Pancreas (tissue), 10 donors: ENCODE measurements at places on chromosomes 11 and 22. TPM values are rescaled to one million over a fixed set of nuclear protein-coding genes. Genes with fewer than 3 reads are reported as not detected.

- no peak overlapping the region for H3K27ac ChIP-seq
- DNase-seq, result no peak
- no peak overlapping the region for H3K4me3 ChIP-seq
- H3K27me3 ChIP-seq, result no peaks in the 10 kb centered on the region
- H3K36me3 ChIP-seq, result no peaks in the 10 kb centered on the region
Measured at GRCh38 chr22:36863281-36863680, 2.5 kb downstream of the NCF4 start.

- no peak overlapping the region for H3K27ac ChIP-seq
- H3K36me3 ChIP-seq, result no peaks in the 10 kb centered on the region
- no peak for DNase-seq
- H3K4me1 ChIP-seq, result no peaks in the 10 kb centered on the region
Measured at GRCh38 chr11:32094923-32095322, 4.0 kb downstream of the RCN1 start.

DNA sequence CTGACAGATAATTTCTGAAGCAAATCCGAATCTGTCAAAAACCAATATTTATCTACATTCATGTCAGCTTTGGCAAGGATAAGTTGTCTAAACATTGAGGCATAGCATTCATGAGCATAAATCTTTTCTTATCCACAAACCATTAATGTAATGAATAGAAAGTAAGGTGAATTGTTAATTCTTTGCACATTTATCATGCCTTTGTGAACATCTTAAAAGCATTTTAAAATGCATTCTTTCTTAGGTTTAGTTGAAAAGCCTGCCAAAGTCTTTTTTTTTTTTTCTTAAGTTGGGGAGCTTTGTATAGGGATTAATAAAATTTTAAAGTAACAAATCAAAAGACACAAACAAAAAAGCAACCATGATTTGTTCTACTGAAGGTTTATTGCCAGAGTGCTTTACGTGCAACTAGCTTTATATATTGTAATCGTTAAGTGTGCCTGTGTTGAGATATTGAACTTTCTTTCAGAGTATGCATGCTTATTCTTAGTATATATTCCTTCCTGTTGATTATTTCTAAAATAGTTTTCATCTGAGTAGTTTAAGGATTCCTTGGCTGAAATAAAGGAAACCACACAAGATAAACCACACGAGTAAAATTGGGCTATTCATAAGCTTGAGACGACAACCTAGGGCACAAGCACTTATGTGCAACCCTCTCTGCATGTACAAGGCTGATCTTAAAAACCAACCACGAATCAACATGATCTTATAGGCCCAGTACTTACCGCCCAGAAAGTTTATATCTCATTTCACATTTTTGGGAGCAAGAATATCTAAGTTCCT, 1110.9 kb upstream of the CNTN5 start:
- H3K27ac ChIP-seq, result no peak overlapping the region
- H3K36me3 ChIP-seq, result no peaks in the 10 kb centered on the region
- H3K27me3 ChIP-seq, result no peaks in the 10 kb centered on the region
- DNase-seq, result no peak

DNA sequence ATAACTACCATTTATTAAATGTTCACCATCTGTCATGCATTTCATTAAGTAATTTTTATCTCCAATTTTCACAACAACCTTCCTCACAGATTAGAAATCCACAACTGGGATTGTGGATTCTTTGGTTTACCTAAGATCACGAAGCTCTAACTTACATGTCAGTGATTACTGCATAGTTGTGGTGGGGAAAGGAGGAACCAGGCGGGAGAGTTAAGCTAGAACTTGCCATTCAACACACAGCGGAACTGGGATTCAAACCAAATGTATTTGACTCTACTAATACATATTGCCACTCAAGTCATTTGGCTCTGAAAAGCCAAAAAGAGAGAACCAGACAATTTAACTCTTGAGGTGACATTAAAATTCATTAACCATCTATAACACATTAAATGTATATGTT, 10.4 kb upstream of the LAYN start:
- no peaks in the 10 kb centered on the region for H3K36me3 ChIP-seq
- no peak for DNase-seq
- no peak overlapping the region for H3K4me3 ChIP-seq

GRCh38 chr22:20271114-20271994, 3.2 kb upstream of the RTN4R start:
- peak; percentile 74 for DNase-seq
- no peaks in the 10 kb centered on the region for H3K4me1 ChIP-seq
- no peak overlapping the region for H3K27ac ChIP-seq
- no peaks in the 10 kb centered on the region for H3K36me3 ChIP-seq

- no peaks in the 10 kb centered on the region for H3K36me3 ChIP-seq
- no peaks in the 10 kb centered on the region for H3K4me1 ChIP-seq
- DNase-seq, result no peak
- no peaks in the 10 kb centered on the region for H3K27me3 ChIP-seq
- peak within 1 kb of the TSS; percentile 10 for H3K27ac ChIP-seq
- H3K4me3 ChIP-seq, result peak within 1 kb of the TSS; percentile 21
Measured at GRCh38 chr11:104897891-104898684, at the start of gene CASP12. Gene CASP12 (minus strand): TSS chr11:104898460.

- no peak for DNase-seq
- H3K27me3 ChIP-seq, result no peaks in the 10 kb centered on the region
- H3K4me1 ChIP-seq, result no peaks in the 10 kb centered on the region
- no peak overlapping the region for H3K27ac ChIP-seq
Measured at GRCh38 chr22:29503811-29504372, 23.9 kb downstream of the NEFH start.

DNA sequence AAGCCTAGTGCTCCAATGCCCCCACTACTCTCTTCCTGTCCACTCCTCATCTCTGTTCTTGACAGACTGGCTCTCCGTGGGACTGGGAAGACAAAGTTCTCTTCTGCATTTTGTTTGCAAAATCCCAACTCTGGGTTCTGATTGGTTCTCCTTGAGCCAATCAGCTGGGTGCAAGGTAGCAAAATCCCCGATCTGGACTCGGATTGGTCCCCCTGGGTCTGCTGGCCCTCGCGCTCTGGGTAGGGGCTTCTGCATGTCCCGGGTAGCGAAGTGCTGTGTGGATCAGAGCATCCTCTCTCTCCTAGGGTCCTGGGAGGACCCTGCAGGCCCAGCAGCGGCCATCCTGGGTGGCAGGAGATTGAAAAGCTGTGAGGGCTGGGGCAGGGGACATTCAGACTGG, 22.3 kb upstream of the A4GALT start:
- H3K27me3 ChIP-seq, result no peaks in the 10 kb centered on the region
- H3K4me3 ChIP-seq, result no peak overlapping the region
- H3K36me3 ChIP-seq, result no peaks in the 10 kb centered on the region
- no peaks in the 10 kb centered on the region for H3K4me1 ChIP-seq

DNA sequence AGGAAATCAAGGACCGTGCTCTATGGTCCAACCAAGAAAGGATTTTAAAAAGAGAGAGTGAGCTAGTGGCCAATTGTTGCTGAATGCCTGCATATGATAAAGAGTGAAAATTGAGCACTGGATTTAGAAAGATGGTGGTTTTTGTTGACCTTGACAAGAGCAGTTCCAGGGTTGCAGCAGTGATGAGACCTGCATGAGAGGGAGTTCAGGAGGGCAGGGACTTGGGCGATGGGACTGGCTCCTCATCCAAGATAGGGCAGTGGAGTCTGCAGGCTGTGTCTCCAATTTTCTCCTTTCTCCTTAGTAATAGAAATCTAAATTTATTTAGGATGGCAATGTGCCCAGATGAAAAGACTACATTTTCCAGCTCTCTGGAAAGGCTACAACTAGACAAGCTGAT, 94.0 kb upstream of the B3GAT1 start:
- H3K4me3 ChIP-seq, result no peak overlapping the region
- no peaks in the 10 kb centered on the region for H3K27me3 ChIP-seq
- no peak overlapping the region for H3K27ac ChIP-seq
- H3K36me3 ChIP-seq, result no peaks in the 10 kb centered on the region
- DNase-seq, result no peak

GRCh38 chr22:23399367-23400285, 180.5 kb downstream of the IGLL1 start:
- H3K27me3 ChIP-seq, result no peaks in the 10 kb centered on the region
- no peak overlapping the region for H3K27ac ChIP-seq
- H3K4me3 ChIP-seq, result no peak overlapping the region

GRCh38 chr11:101444164-101444563, 139.6 kb downstream of the TRPC6 start:
- no peak overlapping the region for H3K27ac ChIP-seq
- no peaks in the 10 kb centered on the region for H3K27me3 ChIP-seq
- no peak overlapping the region for H3K4me3 ChIP-seq
- no peaks in the 10 kb centered on the region for H3K36me3 ChIP-seq
- DNase-seq, result no peak

GRCh38 chr22:50030297-50031188, 18.0 kb upstream of the IL17REL start:
- H3K4me3 ChIP-seq, result no peak overlapping the region
- no peak overlapping the region for H3K27ac ChIP-seq
- DNase-seq, result peak; percentile 43
- H3K36me3 ChIP-seq, result no peaks in the 10 kb centered on the region

ARHGAP20 gene
- 0.23 TPM for polyA plus RNA-seq

C11orf16 gene
- not detected for polyA plus RNA-seq

CDC42BPG gene
- 11.6 TPM for polyA plus RNA-seq
